Activated CD8-positive, alpha-beta memory T cell treated with anti-CD3 and anti-CD28 coated beads, Interleukin-2, amount 50 U/mL, for 4 hours (primary cell): ENCODE measurements at places on chromosomes 7 and 10.
A peak's percentile ranks its signal among the peaks of the same experiment; 100 is the strongest.

GRCh38 chr10:30158325-30158960 is 99.1 kb upstream of the JCAD start:
- no peak for DNase-seq

GRCh38 chr7:749140-749551 is 22.1 kb upstream of the PRKAR1B start:
- no peak for DNase-seq

GRCh38 chr7:159012353-159013069 is 132.2 kb downstream of the VIPR2 start:
- DNase-seq = no peak

GRCh38 chr10:123913688-123914268 is 22.2 kb upstream of the CPXM2 start:
- no peak for DNase-seq

- peak; percentile 79 for DNase-seq
These were observed 6.5 kb upstream of the C10orf105 start for GRCh38 chr10:71725998-71726579.

DNA sequence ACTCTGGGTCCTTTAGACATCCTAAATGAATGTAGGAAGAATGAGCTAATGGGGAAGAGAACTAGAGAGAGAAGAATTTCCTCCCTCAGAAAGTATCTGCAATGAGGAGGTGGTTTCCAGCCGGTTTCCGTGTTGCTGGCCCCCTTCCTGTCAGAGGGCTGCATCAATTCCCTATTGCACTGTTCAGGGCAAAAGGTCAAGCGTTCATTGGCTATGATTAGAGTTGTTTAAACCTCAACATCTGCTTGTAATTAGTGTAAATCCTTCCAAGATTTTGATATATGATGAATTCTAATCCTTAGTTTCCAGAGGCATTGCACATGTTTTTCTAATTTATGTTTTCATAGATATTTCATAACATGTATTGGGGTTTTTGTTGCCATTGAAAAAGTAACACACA is 107.3 kb upstream of the SGCE start:
- DNase-seq = no peak

- DNase-seq = no peak
These were observed 15.8 kb upstream of the BPGM start for GRCh38 chr7:134630893-134631292.

DNA sequence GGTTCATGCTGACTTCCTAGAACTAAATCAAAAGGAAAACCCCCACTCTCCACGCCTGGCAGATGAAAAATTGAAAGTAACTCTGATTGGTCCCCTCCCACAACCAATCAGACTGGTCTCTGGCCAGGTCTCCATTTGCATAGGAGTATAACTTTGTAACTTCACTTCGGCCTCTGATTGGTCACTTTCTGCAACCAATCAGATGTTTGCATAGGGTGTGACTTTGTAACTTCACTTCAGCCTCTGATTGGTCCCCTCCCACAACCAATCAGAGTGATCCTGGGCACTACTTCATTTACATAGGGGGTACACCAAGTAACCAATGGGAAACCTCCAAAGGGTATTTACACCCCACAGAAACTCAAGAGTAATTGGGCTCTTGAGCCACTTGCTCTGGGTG is 306.6 kb upstream of the PFKP start:
- no peak for DNase-seq

DNA sequence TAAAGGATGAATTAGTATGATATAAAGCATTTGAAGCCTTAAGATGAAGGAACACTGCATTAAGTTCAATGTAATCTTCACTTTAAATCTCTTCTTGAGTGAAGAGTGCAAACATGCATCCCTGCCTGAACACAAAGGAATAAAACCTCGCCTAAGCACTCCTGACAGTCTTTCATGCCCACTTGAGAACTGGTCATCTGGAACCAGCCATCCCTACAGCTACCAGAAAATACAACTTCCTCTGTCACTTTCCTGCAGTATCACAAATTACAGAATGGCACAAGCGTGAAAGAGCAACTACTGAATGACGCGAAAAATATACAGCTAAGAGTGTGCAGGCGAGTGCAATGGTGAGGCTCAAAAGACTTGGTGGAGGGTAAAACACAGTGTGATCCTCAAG is 1079.9 kb downstream of the CNTNAP2 start:
- DNase-seq = no peak

DNA sequence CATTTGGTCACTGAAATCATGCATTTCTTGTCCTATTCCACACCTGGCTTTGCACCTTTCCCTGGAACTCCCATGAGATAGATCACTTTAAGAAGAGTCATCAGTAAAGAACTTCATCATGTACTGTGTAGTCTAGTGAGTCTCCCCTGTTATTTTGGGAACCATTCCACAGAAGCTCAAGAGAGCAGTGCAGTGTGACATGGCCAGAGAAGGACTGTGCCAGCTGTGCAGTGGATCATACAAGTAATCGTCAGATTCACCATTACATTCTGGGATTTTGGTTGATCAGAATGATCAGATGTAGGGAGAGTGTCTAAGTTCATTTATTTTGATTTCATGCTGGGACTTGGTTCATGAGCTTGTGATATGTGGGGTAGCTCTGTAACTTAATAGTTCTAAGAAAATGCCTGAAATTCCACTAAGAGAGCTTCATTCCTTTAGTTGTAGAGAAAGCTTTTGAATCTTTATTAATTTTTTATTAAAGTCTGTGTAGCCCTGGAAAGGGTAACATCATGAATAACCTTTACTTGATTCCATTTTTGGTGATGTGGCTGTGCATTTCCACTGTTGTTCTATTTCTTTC is 166.8 kb downstream of the SUGCT start:
- DNase-seq = no peak

GRCh38 chr7:105636982-105637381 is 55.7 kb upstream of the EFCAB10 start:
- DNase-seq = no peak

DNA sequence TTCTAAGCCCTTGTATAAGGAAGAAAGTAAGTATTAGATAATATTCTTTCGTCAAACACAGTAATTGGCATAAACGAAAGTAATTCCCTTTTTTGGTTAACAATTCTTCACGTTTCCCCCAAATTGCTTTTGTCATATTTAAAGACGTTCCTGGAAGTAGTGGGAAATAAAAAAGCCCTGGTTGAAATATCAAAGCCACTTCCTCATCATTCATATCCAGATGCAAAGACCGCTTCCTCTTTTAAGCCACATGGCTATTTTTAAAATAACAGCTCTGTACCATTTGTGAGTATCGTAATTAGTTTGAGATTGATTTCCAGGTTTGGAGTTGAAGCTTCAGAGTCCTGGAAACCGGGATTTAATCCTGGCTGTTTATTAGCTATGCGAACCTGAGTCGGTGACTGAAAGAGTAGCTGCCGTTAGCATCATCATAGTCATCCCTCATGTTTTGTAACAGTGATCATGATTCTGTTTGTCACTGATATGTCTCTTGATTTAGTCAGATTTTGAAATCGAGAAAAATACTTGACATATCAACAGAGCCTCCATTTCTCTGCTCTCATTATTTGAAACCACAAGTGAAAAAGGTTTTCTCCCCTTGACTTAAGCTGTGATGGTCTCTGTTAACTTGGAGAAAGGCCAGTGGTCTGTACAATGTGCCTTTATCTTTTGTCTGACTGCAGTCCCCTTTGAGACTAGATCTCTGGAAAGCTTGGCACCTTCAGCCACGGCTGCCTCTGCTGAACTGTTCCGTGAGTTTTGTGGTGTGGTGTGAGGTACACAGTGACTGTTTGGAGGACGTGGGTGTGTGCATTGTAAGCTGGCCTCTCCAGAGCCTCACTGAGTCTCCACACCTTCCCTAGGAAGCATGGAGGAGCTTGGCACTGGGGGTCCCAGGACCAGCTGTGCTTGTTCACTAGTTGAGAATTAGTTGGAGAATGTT is 18.1 kb downstream of the OPTN start:
- DNase-seq = no peak

DNA sequence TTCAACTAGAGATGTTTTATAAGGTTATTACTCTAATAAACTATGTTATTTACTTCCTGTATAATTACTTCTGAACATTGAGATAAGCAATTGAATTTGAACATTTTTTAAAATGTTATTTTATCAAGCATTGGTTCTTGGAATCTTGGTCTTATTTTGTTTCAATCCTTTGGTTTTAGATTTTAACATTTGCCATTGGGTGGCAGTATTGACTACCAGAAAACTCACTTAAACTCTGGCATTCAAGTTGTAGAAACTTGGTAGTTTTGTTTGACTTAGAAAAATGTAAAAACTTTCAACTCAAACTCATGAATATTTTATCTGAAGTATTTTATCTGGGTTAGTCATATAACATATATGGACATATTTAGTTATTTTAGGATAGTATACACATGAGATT is 48.1 kb downstream of the ATRNL1 start:
- no peak for DNase-seq

DNA sequence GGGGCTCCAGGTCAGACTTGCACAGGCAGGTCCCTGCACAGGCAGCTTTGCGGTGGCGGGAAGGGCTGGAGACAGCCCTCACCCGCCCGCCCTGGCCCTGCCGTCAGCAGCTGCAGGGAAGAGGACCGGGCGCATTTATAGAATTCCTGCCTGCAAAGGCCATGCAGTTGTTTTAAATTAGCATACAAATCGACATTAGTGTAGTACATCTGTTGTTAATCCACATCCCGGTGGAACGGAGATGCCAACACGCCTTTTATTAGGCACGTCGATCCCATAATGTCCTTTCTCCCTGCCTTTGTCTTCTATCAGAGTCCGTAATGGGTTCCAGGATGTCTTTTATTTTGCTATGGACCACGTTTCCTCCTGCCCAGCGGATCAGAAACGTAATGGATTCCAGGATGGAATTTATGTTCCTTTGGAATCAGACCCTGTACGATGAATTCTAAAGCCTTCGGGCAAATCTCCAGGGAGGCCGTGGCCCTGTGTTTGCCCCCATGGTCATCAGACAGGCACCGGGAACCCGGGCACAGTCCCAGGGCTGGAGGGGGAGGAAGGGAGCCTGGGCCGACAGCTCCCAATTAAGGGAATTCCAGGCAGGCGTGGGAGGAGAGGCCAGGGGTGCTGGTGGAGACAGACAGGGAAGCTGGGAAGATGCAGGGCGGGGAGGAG is 123.9 kb downstream of the COL26A1 start:
- no peak for DNase-seq

DNA sequence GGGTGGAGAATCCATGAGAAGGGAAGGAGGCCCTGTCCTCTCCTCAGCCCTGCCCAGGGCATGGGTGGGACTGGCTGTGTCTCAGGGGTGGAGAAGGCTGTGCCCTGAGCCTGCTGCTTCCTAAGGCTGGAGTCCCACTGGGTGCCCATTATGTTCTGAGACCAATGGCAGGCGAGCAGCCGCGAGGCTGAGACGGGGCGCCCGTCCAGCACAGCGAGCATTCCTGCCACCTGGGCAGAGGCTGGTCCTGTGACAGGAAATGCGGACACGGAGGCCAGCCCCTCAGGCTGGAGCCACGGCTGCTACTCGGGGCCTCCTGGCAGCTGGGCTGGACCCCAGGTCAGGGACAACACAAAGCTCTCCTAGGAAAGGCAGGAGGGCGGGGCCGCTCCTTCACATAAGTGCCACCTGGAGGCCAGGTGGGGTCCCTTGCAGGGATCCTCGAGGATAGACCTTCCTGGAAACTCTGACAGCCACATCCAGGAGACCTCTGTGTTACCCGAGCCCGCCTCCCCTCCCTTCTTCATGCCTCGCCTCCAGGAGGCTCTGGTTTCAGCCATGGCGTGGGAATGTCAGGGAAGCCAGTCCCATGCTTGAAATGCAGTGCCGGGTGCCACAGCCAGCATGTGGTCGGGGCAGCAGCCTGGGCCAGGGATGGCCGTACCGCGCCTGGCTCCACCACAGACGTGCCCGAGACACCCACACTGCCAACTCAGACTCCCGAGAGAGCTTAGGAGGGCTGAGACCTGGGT is 173.9 kb downstream of the USP6NL start:
- no peak for DNase-seq

- no peak for DNase-seq
These were observed 9.3 kb downstream of the EVX1 start for GRCh38 chr7:27251652-27252590.

GRCh38 chr7:7210475-7211237 is 28.3 kb downstream of the C1GALT1 start:
- DNase-seq = no peak

DNA sequence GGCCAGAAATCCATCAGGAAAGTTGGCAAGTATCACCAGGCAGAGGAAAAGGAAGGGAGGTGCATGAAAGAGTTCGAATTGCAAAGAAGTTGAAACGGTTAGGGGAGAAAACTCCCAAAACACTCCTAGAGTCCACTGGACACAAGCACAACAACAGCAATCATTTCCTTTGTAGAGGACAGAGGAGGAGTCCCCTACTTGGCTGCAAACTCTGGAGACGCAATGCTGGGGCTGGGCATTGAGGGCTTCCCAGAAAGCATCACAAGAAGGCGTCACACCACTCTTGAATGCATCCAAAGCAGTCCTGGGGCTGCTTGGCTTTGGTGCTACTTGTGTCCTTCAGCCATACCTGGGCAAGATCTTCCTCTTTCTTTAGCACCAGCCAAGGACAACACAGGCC is 18.1 kb upstream of the SLC26A4 start:
- DNase-seq = no peak

DNA sequence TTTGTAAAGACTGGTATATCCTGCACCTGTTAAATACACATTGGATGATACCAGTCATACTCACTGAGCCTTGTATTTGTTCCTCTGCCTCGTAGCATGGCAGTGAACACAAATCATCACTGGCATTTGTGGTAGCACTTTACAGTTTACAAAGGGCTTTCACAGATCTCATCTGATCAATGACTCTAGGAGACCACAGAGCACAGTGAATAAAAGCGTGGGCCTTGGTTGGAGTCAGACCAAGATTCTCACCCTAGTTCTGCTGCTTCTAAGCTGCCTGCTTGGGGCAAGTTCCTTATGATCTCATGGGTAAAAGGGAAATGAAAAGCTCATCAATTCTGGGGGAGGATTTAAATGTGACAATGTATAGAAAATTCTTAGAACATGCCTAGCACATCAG is 129.9 kb upstream of the AGK start:
- DNase-seq = no peak

GRCh38 chr10:44193567-44194220 is 191.2 kb downstream of the CXCL12 start:
- DNase-seq = no peak

DNA sequence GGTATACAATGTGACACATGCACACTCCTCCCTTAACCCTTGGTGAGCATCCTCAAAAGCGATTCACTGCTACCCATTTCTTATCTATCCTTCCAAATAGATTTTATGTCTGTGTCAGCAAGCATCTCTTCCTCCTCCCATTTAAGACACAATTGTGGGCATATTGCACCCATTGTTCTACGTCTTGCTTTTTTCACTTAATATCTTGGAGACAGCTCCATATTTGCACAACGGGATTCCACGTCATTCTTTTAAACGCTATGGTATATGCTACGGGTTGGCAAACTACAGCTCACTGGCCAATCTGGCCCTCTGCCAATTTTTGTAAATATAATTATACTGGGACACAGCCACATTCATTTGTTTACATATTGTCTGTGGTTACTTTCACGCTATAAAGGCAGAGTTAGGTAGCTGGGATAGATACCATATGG is 88.6 kb downstream of the RNF216 start:
- no peak for DNase-seq

- DNase-seq = no peak
These were observed 13.5 kb upstream of the TSPAN13 start for GRCh38 chr7:16739863-16740622.
